Stimulated activated CD8-positive, alpha-beta memory T cell treated with anti-CD3 and anti-CD28 coated beads, Interleukin-7, amount 100 ng/mL, for 24 hours (primary cell): ENCODE measurements at places on chromosomes 1 and 21.

DNA sequence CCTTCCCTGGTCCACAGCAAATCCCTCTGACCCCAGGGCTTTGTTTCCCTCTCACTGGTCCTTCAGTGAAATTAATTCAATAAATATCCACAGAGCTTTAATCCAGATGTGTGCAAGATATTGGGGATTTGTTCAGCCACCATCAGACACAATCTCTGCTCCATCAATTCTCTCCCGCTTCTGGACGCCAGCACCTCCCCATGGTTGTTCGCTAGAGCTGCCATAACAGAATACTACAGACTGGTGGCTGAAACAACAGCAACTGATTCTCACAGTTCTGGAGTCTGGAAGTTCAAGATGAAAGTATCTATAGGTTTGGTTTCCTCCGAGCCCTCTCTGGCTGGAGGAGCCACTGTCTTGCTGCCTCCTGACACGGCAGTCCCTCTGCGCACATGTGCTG, 303.9 kb downstream of the SMYD3 start:
- DNase-seq, result no peak

- DNase-seq, result no peak
Measured at GRCh38 chr21:41231060-41231459, 63.1 kb downstream of the BACE2 start.

- no peak for DNase-seq
Measured at GRCh38 chr21:39087238-39088030, 95.8 kb downstream of the PSMG1 start.

DNA sequence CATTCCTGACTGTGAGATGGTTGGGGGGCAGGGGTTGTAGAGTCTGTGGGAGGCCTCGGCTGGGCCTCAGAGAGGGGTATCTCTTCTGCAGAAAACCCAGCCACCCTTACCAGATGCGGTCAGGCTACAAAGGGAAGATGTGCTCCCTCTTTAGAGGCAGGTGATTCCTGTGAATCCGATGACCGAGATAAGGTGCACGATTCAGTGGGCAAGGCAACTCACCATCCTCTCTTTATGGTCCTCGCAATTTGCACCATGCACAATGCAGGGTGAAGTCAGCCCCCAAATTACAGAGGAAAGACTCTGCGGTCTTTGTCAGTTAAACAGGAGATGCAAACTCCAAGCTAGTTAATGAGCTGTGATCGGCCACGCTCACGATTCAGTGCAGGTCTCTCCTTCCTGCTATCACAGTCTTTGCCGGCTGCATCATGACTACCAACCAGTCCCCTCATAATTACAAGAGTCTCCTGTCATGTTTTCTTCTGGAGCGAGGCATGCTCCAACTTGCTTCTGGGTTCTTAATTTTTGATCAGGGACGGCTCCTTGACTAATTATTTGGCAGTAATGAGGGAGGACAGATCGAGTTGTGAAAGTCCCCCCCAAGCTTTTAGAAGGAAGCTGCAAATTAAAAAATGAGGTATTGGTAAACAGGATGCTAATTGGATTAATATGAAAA, 12.5 kb downstream of the TP73 start:
- DNase-seq, result no peak

DNA sequence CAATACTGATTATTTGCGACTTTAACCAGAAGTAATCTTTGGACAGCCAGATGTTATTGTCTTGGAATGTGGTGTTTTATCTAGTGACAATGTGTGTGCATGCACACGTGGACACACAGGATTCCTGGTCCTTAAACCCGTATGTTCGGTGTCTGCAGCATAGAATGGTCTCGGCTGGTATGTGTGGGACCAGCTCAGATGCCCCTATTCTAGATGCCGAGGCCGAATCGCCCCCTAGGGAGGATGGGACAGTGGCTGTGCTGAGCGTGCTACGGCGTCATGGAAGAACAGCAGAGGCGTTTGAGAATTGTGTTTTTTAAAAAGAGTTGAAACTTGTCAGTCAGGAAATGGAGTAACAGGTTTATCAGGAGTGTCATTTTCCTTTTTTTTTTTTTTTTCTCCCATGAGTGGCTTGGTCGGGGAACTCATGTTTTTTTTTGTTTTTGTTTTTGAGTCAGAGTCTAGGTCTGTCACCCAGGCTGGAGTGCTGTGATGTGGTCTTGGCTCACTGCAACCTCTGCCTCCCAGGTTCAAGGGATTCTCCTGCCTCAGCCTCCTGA, 30.1 kb downstream of the SKI start:
- DNase-seq, result no peak

GRCh38 chr1:119387858-119388257, 19.3 kb downstream of the HAO2 start:
- DNase-seq, result no peak

- no peak for DNase-seq
Measured at GRCh38 chr1:16608838-16609560, 4.4 kb downstream of the NBPF1 start.

- DNase-seq, result no peak
Measured at GRCh38 chr1:7343882-7344281, 427.2 kb upstream of the VAMP3 start.

GRCh38 chr1:156641761-156642264, at the start of gene BCAN:
Gene BCAN, plus strand, starts transcription at chr1:156642117. Its CDS starts 3,938 bp downstream, at chr1:156646055.
- no peak for DNase-seq
